ENCODE measurements at places on chromosomes 3 and 15.

- no peak for DNase-seq
These were observed 5.9 kb downstream of the TOP2B start for GRCh38 chr3:25658836-25659235.

GRCh38 chr3:33488246-33488645, 48.0 kb upstream of the UBP1 start:
- DNase-seq, result no peak

DNA sequence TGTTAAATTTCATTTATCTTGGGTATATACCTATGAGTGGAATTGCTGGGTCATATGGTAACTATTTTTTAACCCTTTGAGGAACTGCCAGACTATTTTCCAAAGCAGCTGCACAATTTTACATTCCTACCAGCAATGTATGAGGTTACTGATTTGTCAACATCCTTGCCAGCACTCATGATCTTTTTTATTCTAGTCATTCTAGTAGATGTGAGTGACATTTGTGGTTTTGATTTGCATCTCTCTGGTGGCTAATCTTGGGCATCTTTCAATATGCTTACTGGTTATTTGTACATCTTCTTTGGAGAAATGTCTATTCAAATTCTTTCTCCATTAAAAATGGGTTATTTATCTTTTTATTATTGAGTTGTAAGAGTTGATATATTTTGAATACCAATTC, 21.3 kb upstream of the LRRC58 start:
- DNase-seq, result no peak

DNA sequence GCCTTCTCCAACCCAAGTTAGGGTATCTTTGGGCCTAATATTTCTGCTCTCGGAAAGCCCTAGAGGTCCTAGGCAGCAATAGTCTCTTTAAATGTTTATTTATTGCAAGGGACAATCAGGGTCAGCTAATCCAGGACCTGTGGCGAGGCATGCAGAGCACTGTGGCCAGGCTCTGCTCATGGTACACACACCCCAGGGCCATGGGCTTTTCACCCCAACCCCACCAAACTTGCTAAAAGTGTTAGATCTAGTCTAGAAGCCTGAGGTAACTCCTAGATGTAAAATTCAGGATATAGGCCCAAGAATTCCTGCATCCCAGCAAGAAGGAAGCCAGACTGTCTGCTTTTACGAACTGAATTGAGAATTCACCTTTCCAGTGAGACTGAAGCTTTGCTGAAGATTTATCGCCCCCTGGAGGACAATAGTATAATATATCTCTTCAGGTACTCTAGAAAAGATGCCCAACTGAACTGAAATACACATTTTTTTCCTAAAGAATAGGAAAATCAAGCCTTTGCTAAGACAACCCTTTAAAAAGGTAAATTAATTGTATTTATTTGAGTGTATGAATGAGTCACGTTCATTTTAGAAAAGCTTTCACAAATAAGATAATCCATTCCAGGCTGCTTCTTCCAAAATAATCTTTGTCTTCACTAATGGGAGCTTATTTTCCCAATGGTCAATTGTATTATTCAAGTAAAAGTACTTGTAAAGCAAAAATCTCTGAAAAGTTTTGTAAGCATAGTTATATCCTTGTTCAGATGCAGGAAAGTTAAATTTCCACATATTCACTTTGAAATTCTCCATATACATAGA, 89.8 kb downstream of the LRRC3B start:
- DNase-seq, result peak; percentile 1

GRCh38 chr3:107250221-107250620, 127.0 kb upstream of the CCDC54 start:
- DNase-seq, result no peak

DNA sequence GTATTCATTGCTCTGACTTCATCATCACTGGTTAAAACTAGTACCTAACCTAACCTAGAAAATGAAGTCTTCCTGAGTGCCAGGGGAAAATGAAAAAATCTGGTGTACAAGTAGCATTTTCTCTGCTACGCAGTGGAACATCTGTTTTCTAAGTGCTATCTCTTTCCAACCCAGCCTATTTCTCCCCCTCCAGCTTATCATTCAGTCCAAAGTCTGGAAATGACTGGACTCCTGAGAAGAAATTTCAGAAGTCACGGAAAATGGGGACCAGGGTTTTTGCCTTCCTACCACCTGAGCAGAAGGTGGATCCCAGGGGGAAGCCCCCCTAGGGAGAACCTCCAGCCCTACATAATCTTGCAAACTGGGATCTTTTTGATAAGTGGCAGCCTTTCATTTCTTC, 9.6 kb upstream of the GLCE start:
- no peak for DNase-seq

GRCh38 chr3:195125646-195126045, 145.3 kb downstream of the XXYLT1 start:
- no peak for DNase-seq

DNA sequence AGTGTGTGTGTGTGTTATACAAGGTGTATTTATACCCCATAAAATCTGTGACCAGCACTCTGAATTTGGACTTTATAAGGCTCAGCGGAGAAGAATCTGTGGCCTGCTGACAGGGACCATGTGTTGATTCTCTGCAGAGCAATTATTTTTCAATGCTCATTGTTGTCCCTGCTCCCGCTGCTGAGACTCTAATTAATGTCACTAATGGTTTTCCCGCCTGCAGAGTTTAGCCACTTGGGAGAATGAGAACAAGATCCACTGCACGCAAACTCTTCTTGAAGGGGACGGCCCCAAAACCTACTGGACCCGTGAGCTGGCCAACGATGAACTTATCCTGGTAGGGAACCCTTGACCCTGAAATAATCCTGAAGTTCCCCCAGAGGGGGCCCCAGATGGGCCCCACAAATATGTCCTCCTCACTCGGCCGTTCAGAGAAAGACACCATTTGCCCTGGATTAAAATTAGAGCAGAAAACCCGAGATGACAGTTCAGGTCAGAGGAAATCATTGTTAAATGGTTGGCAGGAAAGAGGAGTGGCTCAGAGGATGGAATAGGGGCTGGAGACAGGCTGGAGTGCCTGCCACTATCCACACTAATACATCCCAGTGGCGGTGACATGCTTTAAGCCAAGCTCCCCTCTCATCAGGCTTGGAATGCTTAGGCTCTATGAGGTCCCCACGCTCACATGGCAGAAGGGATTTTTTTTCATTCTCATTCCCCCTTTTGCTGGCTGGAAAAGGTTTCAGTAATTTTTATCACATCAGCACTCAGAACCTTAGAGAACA, 3.3 kb downstream of the CRABP1 start:
- no peak for DNase-seq

- no peak for DNase-seq
These were observed 244.2 kb upstream of the SLITRK3 start for GRCh38 chr3:165440380-165440779.

GRCh38 chr3:197793247-197793646, 2.2 kb downstream of the LRCH3 start:
- no peak for DNase-seq

DNA sequence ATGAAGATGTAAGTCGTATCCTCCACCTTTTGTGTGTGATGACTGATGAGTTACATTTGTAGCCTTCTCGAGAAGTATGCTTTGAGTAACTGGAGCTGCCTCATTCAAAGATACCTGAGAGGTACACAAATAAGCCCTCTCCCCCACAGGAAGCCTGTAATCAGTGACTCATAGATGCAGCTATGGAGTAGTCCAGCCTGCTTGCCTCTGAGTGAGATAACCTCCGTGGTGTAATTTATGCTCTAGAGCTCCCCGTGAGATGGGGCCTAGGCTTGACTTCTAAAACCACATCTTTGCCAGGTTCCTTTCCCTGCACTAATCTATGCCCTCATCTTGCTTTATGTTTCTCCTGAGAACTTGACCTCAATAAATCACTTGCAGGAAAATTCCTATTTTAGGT, 291.7 kb downstream of the SUCLG2 start:
- DNase-seq, result no peak

DNA sequence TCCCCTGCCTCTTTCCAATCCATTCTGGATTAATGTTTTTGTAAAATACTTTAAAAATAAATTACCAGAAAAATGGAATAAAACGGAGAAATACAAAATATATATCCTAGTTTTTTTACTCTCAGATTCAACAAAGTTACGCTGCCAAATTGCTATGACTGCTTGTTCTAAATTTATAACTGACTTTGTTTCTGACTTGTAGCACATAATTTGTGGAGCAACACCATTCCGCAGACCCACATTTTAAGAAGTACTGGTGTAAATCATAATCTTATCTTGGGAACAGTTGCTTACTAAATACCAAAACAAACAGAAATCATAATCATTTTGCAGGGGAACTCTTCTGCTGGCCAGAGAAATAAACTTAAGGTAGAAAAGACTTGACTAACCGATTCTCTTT, 339.4 kb upstream of the CBLB start:
- DNase-seq, result no peak

DNA sequence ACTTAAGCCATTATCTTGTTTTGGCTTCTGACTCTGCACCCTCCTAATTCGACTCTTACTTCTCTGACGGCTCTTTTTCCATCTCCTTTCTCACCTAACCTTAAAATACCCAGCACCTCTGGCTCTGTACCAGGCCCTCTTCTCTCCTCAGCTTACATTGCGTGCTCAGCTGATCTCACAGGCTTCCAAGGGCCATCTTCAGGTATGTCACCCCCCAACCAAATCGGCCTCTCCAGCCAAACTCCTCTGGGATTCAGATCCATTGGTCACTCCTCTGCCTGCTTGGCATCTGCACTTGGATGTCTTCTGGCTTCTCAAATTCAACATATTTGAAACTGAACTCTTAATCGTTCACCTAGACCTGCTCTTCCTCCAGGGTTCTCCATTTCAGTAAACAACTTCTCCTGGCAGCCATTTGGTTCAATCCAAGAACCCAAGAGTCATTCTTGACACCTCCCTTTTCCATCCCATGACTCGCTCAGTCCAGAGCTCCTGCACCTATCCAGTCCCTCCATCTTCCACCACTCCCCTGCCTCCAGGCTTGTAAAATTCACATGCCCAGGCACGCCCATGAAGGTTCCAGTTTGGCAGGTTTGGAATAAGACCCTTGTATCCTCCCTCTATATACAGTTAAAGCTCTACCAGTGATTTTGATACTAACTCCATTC, 35.2 kb upstream of the SLC41A3 start:
- peak; percentile 60 for DNase-seq

DNA sequence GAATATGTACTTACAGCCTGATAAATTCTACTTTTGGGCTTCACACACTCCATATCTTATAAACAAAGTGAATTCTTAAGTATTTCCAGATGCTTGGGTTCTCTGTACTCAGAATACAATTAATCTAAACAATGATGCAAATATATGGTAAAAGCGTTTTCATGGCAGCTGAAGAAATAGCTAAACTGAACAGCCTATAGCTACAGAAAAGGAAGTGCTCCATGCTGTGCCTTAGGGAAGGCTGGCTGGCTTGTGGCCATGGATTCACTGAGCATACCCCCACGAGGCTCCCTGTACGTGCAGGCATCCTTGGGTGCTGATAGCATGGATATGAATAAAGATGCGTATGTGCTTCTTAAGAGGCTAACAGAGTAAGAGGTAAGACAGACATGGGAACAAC, 264.0 kb downstream of the KLF13 start:
- no peak for DNase-seq

GRCh38 chr15:77527831-77528231, 104.9 kb downstream of the LINGO1 start:
- DNase-seq, result no peak

- DNase-seq, result no peak
These were observed 223.8 kb upstream of the SATB1 start for GRCh38 chr3:18648868-18649462.

- DNase-seq, result no peak
These were observed 612 bp downstream of the C3orf38 start for GRCh38 chr3:88150371-88150770.

Measured in NCI-H510A (cell line).